ENCODE measurements at places on chromosomes 4 and X.

- DNase-seq = no peak
These were observed 4.5 kb downstream of the TRIML1 start for GRCh38 chr4:188143731-188144130.

DNA sequence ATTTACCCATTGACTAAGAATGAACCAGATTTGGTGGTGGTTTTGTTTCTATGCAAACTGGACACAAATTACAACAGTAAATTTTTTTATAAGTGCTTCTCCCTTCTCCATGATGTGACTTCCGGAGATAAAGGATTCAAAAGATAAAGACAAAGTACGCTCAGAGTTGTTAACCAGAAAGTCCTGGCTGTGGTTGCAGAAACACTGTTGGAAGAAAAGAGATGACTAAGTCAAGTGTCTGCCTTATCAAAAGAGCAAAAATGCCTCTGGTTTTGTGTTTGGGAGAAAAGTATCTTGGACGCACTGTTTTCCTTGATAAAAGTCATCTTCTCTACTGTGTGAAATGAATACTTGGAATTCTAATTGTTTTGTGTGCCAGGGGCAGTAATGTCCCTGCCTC lies 213.4 kb downstream of the GC start:
- DNase-seq = no peak

DNA sequence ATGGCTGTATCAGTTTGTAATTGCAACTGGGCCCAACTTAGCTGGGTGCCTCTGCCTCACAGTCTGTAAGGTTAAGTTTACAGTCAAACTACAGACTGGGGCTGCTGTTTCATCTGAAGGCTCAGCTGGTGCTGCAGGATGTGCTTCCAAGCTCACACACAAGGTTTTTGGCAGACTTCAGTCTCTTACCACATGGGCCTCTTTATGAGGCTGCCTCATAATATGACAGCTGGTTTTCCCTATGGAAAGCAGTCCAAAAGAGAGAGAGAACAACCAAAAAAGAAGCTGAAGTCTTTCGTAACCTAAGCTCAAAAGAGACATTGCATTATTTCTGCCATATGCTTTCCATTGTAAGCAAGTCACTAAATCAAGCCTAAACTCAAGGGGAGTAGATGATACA lies 271.7 kb downstream of the DCTD start:
- DNase-seq = no peak

DNA sequence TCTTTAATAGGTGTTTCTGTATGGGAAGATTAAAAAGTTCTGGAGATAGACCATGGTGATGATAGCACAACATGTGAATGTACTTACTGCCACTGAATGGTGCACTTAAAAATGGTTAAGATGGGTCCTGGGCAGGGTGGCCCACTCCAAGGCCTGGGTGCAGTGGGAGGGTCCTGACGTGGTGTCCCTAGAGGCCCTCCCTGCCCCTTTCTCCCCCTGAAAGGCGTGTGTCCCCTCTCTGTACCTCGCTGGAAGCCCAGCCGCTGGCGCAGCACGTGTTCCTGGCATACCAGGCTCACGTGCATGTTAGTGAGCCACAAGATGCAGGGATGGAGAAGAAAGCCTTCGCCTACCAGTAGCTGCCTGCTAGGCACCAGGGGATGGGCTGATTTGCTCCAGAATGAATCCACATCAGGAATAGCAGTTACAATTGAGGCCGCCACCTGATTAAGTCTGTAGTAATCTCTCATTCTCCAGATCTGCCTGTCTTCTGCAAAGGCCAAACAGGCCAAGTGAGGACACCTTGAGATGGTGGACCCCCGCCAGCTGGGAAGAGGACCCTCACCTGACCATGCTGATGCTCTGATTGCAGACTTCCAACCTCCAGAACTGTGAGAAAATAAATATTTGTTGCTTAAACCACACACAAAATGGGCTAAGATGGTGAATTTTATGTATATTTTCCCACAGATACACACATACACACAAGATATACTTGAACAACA lies 67.5 kb downstream of the COQ2 start:
- no peak for DNase-seq

DNA sequence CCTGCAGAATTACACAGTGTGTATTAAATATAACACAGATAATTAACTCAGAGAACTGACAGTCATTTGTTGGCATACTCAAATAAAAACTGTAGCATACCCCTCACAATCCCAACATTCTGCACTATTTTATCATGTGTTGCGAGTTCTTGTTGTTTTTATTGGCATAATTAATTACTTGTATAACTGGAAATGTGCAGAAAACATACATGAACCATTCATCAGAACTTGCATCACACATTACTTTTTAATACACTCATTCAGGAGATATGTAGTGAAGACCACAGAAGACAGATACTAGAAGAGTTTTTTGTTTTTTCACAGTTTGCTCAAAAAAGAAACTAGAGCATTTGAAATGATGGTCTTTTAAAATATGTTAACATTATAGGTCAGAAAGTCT lies 74.6 kb upstream of the NEIL3 start:
- no peak for DNase-seq

GRCh38 chr4:84648863-84649647 lies 66.1 kb downstream of the CDS1 start:
- DNase-seq = no peak

Measured in WTC11 (cell line).